ENCODE measurements at places on chromosomes 6 and 20.

- peak; percentile 31 for DNase-seq
These were observed 105.5 kb upstream of the MYL9 start for GRCh38 chr20:36435592-36436541.

DNA sequence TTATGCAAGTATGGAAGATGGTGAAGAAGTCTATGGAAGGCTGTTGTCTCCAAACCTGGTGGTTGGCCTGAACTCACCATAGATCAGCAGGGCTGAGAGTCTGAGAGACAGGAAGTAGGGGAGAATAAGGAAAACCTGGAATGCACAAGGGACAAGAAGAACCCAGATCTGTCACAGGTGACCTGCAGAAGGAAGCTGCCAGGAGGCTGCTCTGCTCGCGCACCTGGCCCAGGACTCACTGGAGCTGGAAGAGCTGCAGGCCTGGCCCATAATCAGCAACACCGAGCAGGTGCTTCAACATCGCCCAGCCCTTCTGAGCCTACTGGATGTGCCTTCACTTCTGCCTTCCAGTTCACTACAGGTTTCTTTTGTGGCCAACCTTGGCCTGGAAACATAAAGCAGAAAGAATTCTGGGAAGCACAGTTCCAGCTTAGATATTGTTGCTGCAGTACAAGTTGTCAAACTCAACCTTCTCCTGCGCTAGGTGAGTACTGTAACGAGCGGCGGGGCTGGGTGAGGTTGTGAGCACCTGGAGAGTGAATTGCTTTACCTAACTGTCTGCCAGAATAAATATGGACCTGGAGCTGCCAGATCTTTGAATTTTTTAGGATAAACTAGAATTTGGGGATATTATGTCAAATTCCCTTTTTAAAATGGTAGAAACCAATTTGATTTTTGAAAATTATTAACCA, 82.4 kb downstream of the CDH26 start:
- no peak for DNase-seq

DNA sequence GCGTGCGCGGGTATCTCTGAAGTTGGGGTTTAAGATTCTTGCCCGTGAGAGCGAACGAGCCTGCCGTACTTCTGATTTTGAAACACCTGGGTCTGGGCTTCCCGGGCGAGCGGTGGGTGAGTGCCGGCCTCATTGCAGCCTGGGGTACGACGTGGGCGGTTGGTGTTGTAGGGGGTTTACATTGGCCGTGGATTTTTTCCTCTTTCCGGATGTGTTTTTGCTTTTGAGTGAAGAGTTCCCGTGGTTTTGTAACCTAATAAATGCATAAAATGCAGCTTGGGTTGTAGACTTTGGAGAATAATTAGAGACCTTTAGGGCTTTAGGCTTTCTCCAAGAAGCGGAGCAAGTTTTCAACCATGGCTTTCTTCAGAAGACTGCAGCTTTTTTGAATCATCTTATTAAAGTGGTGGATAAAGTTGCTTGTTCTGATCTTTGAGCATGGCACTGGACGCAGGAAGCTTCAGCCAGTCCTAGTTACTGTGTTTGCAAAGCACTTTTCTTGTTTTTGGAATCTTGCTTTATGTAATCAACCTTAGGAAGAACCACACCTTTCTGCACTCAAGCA, 314 bp downstream of the FARS2 start:
- no peak for DNase-seq

GRCh38 chr6:118787724-118788423, 106.1 kb upstream of the ASF1A start:
- DNase-seq = peak; percentile 10

DNA sequence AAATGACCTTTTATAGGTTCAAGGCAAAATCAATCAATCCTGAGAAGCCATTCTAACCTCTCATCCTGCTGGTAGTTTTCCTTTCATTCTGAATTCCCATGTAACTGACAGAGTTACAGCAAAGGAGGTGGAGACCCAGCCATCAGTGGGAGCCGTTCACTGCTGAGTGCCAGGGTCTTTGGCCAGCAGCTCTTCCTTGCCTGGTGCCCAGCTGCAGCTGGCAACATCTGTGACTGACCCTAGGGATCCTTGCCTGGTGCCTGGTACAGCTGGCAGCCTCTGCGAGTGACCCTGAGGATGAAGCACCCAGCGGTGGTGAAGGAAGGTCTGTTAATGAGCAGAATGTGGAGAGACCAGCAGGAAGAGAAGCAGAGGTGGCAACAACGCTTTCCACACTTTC, 314.6 kb downstream of the THBS2 start:
- no peak for DNase-seq

- no peak for DNase-seq
These were observed 58.9 kb downstream of the FOXO3 start for GRCh38 chr6:108619431-108620197.

- no peak for DNase-seq
These were observed 307.8 kb downstream of the TAF4 start for GRCh38 chr20:61757678-61758563.

- no peak for DNase-seq
These were observed 191.0 kb downstream of the BACH2 start for GRCh38 chr6:90105506-90106170.

GRCh38 chr6:162099685-162100084, 627.9 kb downstream of the PRKN start:
- peak; percentile 90 for DNase-seq

- no peak for DNase-seq
These were observed 159.5 kb upstream of the PTPN1 start for GRCh38 chr20:50350510-50351249.

DNA sequence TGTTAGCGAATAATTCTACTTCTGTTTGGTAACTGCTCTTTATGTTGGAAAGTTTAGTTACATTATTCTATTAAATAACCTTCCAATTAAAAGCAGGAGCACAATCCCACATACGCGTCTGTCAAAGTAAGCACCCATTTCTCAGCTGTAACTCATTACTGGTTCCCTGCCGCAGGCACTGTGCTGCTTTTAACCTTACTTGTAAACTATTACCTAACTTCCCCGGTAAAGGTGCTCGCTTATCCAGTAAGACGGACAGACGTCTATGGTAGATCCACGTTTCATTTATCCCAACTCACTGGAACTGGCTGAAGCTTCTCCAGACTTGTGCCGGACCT, 529 bp upstream of the ENPP4 start:
- DNase-seq = no peak

GRCh38 chr6:121668259-121668658, 232.8 kb downstream of the GJA1 start:
- DNase-seq = peak; percentile 80

DNA sequence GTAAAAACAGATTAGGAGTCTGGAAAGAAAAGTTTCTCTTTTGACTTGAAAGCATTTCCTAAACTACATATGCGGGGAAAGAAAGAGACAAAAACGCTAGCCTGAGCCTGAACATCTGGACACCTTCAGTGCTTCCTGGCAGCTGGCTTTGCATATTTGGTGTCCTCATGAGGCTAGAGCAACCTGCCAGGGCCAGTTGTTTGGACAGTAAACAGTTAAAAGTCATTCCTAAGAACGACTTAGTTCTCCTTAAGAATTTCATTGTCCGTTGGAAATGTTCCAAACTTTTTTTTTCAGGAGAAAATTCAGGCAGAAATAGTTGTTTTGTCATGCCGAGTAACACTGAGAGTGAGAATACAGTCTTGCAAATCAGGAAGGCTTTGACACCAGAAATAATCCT, 199.8 kb downstream of the SMOC2 start:
- peak; percentile 51 for DNase-seq

- DNase-seq = no peak
These were observed 39.0 kb downstream of the IL22RA2 start for GRCh38 chr6:137134483-137134882.
